Sigmoid colon (tissue), 7 donors: ENCODE measurements at places on chromosomes 2 and 18. TPM values are rescaled to one million over a fixed set of nuclear protein-coding genes. Genes with fewer than 3 reads are reported as not detected.

SH3RF3 gene
- 3.4 TPM for polyA plus RNA-seq

DNA sequence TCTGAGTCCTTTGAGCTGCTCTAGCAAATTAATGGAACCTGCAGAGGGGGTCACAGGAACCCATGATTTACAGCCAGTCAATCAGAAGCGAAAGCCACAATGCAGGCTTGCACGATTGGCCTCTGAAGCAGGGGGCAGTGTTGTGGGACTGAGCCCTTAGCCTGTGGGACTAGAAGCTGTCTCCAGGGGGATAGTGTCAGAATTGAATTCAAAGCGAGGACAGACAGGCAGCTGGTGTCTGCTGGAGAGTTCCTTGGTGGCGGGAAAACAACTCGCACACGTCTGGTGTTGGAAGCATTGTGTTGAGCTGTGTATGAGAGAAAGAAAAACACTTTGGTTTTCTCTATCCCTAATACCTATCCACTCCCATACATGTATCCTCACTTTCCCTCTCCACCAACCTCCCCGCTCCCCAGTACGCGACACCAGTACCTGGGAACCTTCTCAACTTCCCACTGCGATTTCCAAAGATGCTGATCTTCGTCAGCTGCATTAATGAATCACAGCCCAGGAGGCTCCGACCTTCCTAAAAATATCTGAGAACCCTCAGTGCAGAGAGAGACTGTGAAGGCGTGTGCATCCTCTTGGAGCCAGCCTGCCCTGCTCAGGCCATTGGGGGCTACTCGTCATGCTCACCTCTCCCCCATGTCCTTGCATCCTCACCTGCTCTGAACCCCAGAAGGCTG lies 88.2 kb downstream of the HS1BP3 start:
- DNase-seq, result no peak

- DNase-seq, result no peak
Observed at GRCh38 chr2:163640542-163641193, 95.1 kb downstream of the FIGN start.

DNA sequence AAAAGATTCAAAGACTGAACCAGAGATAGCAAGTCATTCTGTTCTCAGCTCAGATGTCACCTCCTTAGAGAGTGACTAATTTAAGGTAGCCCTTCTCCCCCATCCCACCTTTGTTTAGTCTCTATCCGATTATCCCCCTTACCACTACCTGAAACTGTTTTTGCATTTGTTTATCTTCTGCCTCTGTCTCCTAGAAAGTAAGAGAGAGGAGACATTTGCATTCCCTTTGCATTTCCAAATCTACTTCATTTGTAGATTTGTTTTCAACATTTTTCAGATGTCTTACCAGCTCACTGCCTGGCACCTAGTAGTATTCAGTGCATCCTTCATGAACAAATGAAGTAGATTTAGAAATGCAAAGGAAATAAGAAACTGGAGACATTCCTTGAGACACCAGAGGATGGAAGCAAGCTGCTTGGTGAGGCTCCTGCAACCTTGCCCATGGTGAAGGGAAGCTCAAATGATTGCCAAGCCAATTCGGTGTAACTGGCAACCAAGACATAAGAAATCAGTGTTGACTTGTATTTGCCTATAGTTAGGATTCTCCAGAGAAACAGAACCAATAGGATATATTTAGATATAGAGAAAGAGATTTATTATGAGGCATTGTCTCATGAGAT lies 385.7 kb downstream of the STK39 start:
- no peak for DNase-seq
